IMR-90 (cell line): ENCODE measurements at places on chromosomes 3 and 15. TPM values are rescaled to one million over a fixed set of nuclear protein-coding genes. Genes with fewer than 3 reads are reported as not detected.
A peak's percentile ranks its signal among the peaks of the same experiment; 100 is the strongest.

The B3GNT5 gene
- total RNA-seq = 3.4 and 4.4 TPM in 2 replicates

The SPTSSB gene
- not detected in 2 replicates for total RNA-seq

The RPP25 gene
- under 0.01 and 0.18 TPM in 2 replicates for total RNA-seq

The CCNB2 gene
- 52.5 and 57.2 TPM in 2 replicates for total RNA-seq

The FBXL2 gene
- total RNA-seq = 15.6 and 21.0 TPM in 2 replicates

GRCh38 chr15:40680151-40680550, 14.8 kb upstream of the RAD51 start:
- no peaks in the 10 kb centered on the region for H3K27me3 ChIP-seq
- H3K27ac ChIP-seq = no peak overlapping the region
- DNase-seq = no peak
- no peaks in the 10 kb centered on the region for H3K4me1 ChIP-seq
- H3K4me3 ChIP-seq = no peak overlapping the region
- no peaks in the 10 kb centered on the region for H3K36me3 ChIP-seq

GRCh38 chr3:129593230-129593594, 13.3 kb downstream of the PLXND1 start:
- peak overlapping the region; percentile 38 for H3K27ac ChIP-seq
- H3K27me3 ChIP-seq = no peaks in the 10 kb centered on the region
- H3K4me1 ChIP-seq = peaks cover 44% of the 10 kb centered on the region
- H3K4me3 ChIP-seq = no peak overlapping the region
- no peak for DNase-seq
- no peaks in the 10 kb centered on the region for H3K36me3 ChIP-seq

DNA sequence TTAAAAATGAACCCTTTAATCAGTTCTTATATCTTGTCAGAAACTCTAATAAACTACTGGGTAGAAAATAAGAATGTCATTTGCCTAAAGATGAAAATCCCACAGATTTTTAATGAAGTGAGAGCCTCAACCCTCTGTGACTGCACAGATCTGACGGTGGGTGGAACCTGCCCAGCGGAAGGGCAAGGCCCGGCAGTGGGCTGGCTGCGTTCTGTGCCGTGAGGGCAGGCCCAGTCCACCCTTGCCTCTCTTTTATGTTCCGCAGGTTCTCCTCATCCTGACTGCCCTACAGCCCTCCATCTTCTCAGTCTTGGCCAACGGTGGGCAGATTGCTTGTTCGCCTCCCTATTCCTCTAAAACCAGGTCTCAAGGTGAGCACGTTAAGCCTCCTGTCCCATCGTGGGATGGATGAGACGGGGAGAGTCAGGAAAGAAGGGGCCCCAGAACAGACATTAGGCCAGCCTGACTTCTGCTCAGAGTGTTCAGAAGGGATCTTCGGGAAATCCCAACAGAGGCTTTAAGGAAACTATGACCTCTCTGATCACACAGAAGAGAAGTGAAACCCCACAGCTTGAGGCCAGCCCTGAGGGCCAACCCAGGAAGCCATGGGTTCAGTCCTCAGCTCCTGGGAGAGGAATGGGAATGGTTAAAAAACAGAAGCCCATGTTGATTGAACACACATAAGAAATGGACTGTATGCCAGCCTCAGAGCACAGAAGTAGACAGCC, 16.0 kb downstream of the SLC51A start:
- no peak for DNase-seq
- no peak overlapping the region for H3K27ac ChIP-seq
- no peak overlapping the region for H3K4me3 ChIP-seq
- no peaks in the 10 kb centered on the region for H3K27me3 ChIP-seq
- no peaks in the 10 kb centered on the region for H3K4me1 ChIP-seq

GRCh38 chr3:132406587-132406986, 10.7 kb upstream of the DNAJC13 start:
- no peaks in the 10 kb centered on the region for H3K4me1 ChIP-seq
- H3K27me3 ChIP-seq = peaks cover 2% of the 10 kb centered on the region
- DNase-seq = no peak
- H3K4me3 ChIP-seq = no peak overlapping the region
- no peak overlapping the region for H3K27ac ChIP-seq

DNA sequence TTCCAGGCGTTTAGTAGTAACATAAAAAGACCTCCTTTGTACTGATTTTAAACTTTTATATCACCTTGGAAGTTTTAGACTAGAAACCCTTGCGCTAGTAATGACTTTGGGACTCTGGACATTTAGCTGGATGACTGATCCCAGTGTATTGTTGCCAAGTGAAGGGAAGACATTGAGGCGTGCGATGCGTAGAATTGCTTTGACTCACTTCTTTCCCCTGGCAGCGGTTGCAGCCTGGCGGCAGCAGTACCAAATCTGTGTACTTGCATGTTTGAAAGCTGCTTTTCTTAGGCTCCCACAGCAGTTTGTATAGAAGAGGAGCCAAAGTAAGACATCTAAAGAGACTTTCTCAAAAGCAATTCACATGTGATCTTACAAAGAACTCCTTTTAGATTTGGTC, 151.6 kb downstream of the BBX start:
- no peak overlapping the region for H3K4me3 ChIP-seq
- peak; percentile 47 for DNase-seq
- no peak overlapping the region for H3K27ac ChIP-seq
- no peaks in the 10 kb centered on the region for H3K36me3 ChIP-seq
- H3K27me3 ChIP-seq = no peaks in the 10 kb centered on the region

DNA sequence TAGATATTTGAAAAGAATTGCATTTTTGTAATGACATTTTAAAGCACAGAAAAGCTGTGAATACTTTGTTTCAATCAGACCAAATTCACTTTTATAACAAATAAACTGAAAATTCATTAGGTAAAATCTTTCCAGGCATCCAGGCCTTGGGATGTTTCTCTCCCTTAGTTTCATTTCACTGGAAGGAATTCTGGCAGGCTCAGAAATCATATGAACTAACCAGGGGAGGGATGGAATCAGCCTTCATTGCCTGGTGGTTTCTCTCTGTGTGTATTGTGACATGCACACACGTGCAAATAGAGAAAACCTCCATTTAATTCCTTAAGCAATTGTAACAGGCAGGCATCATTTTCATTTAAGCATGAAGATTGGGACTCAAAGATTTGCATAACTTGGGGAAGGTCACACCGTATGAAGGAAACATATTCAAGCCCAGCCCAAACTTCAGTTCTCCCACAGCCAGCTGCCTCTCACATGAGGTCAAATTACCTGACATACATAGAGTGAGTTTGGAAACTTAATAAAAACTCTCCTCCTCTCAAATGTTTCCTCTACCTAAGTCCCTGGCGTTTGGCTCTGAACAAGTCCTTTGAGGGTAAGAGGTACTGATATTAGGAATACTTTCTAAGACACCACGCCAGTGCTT, 376.1 kb upstream of the MCTP2 start:
- H3K27me3 ChIP-seq = no peaks in the 10 kb centered on the region
- H3K4me1 ChIP-seq = no peaks in the 10 kb centered on the region
- no peak for DNase-seq
- H3K36me3 ChIP-seq = no peaks in the 10 kb centered on the region

DNA sequence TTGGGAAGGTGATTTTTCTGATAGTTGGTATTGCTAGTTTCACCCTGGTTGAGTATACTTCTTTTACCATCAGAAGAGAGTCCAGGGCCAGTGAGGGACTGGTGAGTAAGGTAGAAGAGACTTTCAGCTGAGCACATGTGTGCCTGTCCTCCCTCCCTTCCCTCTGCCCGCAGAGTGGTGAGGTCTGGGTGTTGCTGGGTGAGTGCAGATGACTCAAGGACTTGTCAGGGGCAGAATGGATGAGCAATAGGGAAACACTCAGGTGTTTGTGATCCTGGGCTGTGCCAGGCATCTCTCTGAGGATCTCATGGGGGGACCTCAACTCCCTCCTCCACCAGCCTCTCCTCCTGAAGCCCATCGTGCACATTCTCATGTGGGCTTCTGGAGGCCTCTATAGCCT, 76.0 kb upstream of the GSK3B start:
- H3K4me3 ChIP-seq = no peak overlapping the region
- H3K27me3 ChIP-seq = no peaks in the 10 kb centered on the region
- peak; percentile 85 for DNase-seq
- H3K27ac ChIP-seq = no peak overlapping the region

DNA sequence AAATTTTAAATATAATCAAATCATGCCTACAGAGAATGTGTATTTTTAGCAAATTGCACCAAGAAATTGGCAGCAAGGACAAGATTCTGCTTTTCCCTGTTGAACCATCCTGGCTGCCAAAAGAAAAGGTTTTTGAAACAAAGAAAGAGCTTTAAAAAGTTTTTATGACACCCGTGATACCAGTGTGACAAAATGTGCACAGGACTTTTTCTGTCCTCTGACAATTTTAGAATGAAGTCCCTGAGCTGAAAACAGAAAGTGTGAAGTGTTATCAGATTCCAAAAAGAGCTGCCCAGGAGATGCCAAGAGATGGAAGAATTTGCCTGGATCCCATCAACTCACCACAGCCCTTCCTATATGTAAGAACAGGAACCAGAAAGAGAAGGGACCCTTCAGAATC, 33.2 kb upstream of the TMC3 start:
- H3K4me3 ChIP-seq = no peak overlapping the region
- no peak for DNase-seq
- no peaks in the 10 kb centered on the region for H3K36me3 ChIP-seq
- H3K4me1 ChIP-seq = no peaks in the 10 kb centered on the region

DNA sequence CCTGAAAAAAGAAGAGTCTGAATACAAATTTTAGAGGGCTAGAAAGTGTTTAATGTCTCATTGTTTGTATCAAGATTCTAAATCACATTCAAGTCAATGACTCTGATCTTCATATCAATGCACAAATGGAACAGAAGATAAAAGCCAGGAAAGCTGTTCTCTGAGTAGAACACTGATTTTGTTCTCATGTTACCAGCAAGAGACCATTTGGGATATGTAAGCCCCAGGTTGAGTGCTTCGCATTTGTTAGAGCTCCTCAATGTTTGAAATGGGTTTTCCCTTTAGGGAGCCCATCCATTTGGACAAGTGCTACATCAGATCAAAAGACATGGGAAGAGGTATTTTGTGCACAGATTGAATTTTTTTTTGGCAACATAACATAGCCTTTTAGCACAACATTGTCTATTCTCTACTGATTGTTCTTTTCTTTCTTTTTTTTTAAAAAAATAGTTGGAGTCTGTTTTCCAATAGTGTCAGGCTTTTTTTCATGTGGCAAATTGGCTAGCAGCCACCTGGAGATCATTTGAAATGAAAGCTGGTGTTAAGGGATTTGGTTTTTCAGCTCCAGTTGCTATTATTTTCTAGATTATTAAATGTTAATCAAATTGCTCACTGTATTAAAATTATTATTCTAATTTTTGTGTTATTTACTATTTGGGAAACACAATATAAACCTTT, 74.5 kb upstream of the ZPLD1 start:
- H3K27ac ChIP-seq = no peak overlapping the region
- no peak overlapping the region for H3K4me3 ChIP-seq
- no peaks in the 10 kb centered on the region for H3K27me3 ChIP-seq
- no peaks in the 10 kb centered on the region for H3K4me1 ChIP-seq
- no peak for DNase-seq

DNA sequence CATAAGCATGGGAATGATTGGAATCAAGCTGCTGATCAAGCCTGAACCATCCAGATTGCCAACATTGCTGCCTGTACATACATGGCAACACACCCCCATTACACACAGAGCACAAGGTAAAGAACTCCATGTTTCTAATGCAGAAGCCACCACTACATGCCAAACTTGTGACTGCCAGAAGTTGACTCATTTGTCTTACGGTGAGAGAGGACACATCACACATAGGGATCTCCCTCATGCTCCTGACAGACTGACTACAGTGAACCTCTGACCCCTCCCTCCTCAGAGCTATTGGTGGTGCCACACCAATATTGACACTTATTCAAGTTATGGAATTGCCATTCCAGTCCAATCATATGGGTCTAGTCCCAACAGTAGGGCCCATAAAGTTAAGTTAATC, 42.3 kb downstream of the EFHB start:
- no peak overlapping the region for H3K4me3 ChIP-seq
- peaks cover 12% of the 10 kb centered on the region for H3K4me1 ChIP-seq
- no peaks in the 10 kb centered on the region for H3K36me3 ChIP-seq
- H3K27me3 ChIP-seq = no peaks in the 10 kb centered on the region
- no peak overlapping the region for H3K27ac ChIP-seq

- no peaks in the 10 kb centered on the region for H3K36me3 ChIP-seq
- no peaks in the 10 kb centered on the region for H3K27me3 ChIP-seq
- H3K27ac ChIP-seq = no peak overlapping the region
- no peaks in the 10 kb centered on the region for H3K4me1 ChIP-seq
- no peak overlapping the region for H3K4me3 ChIP-seq
- no peak for DNase-seq
Measured at GRCh38 chr3:18207226-18207625, 217.9 kb downstream of the SATB1 start.
